ENCODE measurements at places on chromosomes 7 and 10.

- no peak for DNase-seq
Observed at GRCh38 chr7:106108991-106109390, 3.1 kb downstream of the SYPL1 start.

- DNase-seq = no peak
Observed at GRCh38 chr10:75398692-75399460, 2.7 kb downstream of the ZNF503 start.

DNA sequence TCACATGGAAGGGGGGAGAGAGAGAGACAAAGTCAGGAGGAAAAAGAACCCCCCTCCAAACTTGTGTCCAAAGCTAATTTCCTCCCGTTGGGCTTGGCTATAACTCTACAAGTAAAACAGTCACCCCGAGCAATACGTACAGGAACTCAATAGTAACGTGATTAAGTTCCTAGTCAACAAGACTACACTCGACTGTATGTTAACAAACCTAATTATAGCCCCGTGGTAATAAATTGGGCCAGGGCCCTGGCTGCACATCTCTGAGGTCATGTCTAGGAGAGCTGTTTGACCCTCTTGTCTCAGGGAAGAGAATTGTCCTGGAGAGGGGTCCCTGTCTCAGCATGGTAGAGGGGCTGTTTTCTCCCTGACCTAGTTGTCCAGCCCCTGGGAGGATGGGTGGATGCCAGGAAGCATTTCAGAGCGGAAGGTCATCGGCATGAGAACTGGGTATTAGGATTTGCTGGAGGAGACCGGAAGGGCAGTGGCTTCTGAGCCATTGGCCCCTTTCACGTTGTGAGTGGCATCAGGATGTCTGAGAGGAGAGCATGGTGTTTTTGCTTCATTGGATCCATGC lies 60.2 kb upstream of the COMTD1 start:
- no peak for DNase-seq

DNA sequence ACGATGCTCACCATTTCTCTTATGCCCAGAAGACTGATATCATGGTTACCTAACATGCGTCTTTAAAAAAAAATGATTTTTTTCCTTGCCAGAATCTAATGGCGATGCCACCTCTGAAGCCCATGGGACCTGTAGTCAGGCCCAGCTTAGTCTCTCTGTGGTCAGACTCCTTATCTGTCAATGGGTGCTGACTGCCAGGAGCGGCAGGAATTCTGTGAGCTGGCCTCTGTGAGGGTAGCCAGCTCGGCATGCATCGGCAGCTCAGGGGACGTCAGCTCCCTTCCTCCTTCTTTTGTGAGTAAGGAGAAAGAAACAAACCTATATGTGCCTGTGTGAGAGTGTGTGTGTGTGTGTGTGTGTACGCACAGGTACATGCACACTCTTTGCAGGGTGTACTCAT lies 49.9 kb upstream of the ZRANB1 start:
- DNase-seq = no peak

DNA sequence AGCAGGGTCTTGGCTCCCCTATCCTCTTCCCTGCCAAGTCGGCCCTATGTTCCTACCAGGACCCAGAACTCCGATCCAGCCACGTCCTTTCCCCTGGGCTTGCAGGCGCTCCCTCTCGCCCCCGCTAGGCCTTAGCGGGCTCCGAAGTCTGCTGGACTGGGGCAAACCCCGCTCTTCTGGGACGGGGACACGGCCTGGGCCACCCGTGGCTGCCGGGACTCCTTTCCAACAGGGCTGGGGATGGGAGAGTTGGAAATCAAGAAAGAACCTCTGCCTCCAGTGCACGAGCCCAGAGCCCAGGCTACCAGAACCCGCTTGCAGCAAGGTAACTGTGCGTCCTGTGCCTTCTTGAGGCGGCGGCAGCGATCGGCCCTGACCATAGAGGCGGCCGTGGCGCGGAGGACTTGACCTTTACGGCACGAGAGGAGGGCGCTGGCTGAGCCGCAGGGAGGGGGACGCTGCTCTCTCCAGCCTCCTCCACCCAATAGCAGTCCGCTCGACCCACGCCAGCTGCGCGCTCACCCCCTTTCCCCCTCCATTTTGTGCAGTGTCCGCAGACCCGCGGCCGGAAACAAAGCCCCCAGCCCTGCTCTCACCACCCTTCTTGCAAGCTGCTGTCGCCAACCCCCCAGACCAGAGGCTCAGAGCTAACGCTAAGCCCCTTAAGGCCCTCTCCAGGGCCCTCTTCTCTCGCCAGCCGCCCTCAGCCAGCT lies 7.0 kb upstream of the HOXA11 start:
- DNase-seq = no peak

DNA sequence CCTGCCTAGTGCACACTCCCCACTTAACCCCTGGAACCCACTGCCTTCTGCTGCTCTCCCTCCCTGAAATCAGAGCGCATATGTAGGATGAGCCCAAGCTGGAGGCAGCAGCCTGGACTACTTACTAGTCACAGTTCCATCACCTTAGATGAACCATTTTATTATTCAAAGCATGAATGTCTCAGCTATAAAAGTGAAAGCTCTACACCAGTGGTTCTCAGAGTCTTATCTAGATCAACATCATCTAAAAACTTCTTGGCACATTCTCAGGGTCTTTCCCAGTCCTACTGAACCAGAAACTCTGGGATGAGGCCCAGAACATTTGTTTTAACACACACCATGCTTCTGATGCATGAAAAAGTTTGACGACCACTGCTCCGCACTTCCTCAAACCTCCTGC lies 100.3 kb upstream of the ANK3 start:
- no peak for DNase-seq

GRCh38 chr7:134440476-134440875 lies 18.4 kb downstream of the AKR1B1 start:
- no peak for DNase-seq

- no peak for DNase-seq
Observed at GRCh38 chr10:61819208-61819607, 82.3 kb upstream of the ARID5B start.

- no peak for DNase-seq
Observed at GRCh38 chr7:30743371-30744074, 8.4 kb upstream of the INMT start.

DNA sequence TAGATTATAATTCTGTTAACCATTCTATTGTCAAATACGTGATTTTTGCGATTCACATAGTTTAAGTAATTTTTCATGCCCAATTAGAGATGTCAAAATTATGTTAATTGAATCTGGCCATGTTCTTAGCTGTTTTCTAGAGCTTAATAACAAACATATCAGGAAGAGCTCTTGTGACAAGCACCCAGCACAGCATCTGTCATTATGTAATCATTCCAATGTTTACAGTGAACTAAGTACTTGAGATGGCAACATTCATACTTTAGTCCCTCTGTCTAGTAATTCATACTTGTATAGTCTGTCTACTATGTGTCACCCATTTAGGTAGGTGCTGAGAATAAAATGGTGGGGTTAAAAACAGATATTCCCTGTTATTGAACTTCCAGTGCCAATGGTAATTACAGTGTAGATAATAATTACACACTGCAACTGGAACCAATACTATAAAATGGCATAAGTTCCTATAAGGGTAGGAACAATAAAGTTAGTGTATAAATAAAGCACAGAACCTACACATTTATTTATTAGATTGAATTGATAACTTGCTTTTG lies 55.2 kb downstream of the ZEB1 start:
- DNase-seq = no peak

DNA sequence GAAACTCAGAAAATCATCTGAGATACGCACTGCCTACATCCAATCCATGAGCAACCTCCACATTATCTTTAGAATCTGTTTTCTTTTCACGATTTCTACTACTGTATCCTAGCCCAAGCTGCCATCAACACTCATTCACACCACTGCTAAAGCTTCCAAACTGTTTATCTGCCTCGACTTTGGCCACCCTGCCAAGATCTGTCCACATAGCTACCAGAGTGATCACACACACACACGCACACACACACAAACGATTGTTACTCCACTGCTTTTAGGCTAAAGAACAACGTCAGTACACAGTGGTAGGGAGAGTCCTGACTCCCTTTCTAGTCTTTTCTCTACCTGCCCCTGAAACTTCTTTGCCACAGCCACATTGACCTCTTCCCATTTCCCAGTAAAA lies 142.0 kb downstream of the CCDC71L start:
- no peak for DNase-seq

DNA sequence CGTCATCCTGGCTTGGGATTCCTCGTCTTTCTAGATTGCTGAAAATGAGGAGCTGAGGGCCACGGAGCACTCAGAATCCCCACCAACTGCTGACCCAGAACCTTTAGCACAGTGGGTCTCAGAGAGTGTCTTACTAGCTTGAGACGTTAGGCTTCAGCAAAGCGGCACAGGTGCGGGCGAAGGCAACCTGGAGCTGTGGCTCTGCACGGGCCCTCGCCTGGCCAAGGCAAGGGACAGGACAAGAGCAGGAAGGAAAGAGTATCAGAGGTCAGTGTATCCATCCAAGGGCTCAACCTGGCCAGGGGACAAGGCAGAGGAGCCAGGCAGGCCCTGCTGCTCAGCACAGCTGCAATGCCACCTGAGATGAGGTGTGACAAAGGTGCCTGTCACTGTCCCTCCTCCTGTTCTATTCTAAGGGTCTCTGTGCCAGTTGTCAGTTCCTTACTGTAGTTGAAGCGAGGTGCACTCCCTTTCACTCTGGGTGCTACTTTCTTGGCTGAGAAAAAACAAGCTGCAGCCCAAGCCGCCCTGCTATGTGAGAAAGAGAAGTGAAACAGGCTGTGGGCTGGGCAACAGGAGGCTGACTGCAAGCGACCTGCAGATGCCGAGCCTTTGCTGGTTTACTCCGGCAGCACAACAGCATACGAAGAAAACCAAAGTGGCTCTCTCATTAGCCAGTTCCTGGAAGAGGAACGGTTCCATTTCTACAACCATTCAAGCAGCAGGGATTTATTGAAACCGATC lies 33.3 kb upstream of the KDM7A start:
- DNase-seq = no peak

GRCh38 chr10:13891128-13892000 lies 304.6 kb downstream of the PRPF18 start:
- no peak for DNase-seq

DNA sequence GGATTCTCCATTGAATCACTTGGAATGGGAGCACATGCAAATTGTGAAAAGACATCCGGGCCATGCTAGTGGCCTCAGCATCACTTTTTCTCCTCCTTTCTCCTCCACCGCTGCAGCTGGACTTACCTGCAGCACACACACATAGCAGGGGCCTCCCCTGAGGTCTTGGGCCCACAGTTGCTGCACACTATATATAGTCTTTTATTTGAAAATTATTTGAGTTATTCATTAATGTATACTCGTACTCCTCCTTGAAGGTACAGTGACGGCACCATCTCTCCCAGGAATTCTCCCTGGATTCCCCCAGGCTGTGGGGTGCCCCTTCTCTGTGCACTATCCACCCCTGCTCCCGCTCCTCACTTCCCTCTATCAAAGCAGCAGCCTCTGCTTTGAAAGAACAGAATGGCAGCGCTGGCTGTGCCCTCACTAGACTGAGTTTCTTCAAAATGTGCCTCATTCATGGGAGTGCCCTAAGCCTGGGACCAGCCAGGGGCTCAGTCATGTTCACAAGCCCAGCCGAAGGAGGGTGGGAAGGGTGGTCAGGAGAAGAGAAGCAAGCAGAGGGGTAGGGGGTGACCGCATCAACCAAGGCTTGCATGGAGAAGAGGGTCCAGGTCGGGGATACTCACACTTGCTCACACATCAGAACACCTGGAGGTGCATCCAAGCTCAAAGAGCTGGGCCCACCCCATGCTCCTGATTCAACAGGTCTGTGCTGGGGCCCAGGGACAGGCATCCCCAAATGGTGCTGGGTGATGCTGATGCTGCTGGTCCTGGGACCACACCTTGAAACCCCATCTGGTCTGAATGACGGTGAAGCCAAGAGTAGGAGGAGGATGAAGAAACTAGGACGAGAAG lies 156.2 kb upstream of the ZMIZ1 start:
- DNase-seq = no peak

DNA sequence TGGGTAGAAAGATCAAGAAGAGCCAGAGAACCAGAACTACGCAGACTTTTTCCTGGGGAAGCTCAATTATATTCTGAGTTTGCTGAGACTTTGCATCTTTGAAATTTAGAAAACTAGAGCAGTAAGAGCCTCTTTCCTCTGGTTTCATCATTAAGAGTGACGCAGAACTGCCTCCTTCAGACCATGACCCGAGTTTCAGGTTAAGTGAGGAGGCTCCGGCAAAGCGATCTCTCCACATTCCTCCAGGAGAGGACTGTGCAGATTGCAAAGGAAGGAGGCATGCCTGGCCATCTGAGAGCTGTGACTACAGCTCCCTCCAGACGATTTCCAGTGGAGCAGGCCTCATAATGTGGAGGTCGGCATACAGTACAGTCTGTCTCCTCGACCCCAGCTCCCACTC lies 115.8 kb upstream of the LANCL2 start:
- DNase-seq = no peak

- DNase-seq = no peak
Observed at GRCh38 chr7:5278766-5279165, 4.0 kb upstream of the SLC29A4 start.

DNA sequence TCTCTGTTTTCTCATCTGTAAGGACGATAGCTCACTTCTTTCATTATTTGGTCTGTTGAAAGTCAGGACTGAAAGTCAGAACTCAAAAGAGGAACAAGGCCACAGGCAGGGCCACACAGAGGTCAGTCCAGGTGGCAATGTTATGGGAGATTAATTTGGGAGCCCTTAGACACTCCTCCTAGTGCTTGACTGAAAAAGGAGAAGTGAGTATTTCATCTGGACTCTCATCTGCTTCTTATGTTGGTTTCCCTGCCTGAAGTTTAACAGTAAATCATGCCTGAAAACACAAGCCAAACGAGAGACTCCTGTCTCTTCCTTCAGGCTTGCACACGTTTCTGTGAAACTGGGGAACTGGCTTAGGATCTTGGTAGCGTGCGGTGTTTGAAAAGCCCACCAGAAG lies 248.5 kb downstream of the BUB3 start:
- DNase-seq = no peak

- no peak for DNase-seq
Observed at GRCh38 chr7:32073533-32073932, 3.3 kb upstream of the PDE1C start.

DNA sequence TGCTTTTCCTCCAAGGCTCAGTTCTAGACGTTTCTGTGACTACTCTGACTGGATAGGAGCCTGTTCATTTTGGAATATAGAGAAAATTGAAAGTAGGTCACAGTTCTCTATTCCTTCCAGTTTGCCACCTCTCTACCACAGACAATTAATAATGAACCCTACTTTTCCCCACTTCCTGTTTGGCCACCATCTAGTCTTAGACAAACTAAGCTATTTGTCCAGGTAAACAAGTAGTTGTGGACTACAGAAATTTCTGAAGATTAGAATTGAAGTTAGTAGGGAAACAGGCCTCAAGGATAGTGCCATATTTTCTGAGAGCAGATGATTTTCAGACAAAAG lies 87.0 kb downstream of the AUTS2 start:
- no peak for DNase-seq

GRCh38 chr10:92552310-92552709 lies 21.6 kb downstream of the IDE start:
- no peak for DNase-seq

DNA sequence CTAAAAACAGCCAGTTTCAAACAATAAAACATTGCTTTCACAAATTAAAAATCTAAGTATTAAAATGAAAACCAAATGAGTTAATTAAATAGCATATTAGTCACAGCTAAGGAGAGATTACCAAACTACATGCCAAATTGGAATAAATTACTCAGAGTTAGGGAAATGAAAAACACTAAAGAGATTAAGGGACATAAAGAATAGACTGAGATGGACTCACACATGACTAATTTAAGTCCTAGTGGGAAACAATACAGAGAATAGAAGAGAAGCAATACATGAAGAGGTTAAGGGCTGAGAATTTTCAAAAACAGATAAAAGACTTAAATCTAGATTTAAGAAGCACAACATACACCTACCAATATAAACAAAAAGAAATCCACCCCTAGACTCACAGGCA lies 110.6 kb downstream of the ZFAND4 start:
- DNase-seq = no peak

Data from activated naive CD8-positive, alpha-beta T cell treated with anti-CD3 and anti-CD28 coated beads, Interleukin-2, amount 50 U/mL, for 16 hours (primary cell).